T-helper 17 cell (primary cell): ENCODE measurements at places on chromosomes 6 and 20.

DNA sequence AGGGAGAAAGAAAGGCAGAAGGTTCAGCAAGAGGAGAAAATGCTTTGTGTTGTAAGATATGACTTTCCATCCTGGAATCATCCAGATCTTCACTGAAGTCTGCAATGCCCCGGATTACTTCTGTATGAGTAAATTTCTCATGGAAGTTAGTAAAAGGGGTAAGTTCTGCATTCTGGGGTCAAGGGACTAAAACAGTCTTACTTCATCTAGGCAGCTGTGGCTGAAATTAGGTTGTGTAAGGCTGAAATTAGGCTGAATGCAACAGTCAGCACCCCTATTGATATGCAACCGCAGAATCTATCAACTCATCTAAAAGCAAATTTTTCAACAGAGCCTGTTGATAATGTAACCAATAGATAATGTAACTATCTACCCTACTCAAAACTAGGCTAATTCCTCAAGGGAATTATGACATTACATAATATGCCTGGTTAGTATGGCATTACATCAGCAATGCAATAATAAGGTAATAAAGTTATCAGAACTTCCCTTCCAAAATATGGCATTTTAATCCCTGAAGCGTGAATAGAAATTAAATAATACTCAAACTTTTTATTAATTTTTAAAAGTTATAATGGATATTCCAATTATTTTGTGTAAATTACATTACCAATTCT lies 671.7 kb upstream of the CITED2 start:
- no peak overlapping the region for H3K4me3 ChIP-seq
- no peak overlapping the region for H3K27ac ChIP-seq
- peaks cover 27% of the 10 kb centered on the region for H3K27me3 ChIP-seq
- DNase-seq = no peak

DNA sequence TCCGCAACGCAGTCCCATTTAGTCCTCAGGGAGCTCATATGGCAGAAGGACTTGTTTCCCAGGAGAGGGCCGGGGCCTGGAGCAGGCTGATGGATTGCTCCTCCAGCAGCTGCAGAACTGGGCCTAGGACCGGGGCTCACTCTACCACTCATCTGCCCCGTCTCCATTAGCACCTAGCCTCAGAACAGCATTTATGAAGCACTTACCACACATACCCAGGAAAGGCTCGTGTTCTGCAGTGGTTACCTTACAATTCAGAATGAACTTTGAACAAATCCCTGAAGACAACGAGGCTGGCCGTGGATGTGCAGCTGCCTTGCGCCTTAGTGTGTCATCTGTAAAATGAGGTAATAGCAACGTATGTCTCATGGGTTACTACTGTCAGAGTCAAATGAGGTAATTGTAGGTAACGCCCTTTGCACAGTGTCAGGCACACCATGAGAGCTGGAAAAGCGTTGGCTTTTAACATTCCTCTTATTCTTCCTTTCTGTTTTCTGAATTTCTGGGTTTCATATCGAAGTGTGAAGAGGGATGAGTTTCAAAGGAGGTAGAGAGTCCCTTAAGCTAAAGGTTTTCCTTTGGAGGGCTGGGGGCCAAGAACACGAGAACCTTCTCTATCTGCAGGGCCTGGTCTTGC lies 46.3 kb upstream of the CD93 start:
- no peak overlapping the region for H3K4me3 ChIP-seq
- DNase-seq = no peak
- H3K27ac ChIP-seq = no peak overlapping the region
- no peaks in the 10 kb centered on the region for H3K36me3 ChIP-seq
- peaks cover 12% of the 10 kb centered on the region for H3K4me1 ChIP-seq

DNA sequence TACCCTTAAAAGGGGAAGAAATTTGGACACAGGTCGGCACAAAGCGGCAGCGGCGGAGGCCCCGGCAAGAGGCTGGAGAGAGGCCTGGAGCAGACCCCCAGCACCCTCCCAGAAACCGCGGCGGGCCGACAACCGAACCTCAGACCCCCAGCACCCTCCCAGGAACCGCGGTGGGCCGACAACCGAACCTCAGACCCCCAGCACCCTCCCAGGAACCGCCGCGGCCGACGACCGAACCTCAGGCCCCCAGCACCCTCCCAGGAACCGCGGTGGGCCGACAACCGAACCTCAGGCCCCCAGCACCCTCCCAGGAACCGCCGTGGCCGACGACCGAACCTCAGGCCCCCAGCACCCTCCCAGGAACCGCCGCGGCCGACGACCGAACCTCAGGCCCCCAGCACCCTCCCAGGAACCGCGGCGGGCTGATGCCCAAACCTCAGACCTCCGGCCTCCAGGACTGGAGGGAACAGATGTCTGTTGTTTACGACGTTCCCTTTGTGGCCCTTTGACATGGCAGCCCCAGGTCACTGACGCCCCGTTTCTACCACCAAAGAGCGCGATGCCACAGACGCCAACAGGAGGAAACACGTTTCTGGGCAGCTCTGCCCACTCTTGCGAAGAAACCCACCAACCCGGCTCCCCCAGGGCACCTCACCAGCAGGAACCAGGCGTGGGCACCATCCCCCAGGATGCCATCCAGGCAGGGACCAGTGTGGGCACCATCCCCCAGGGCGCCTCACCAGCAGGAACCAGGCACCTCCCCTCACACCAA lies 28.4 kb downstream of the ZBTB46 start:
- no peak overlapping the region for H3K27ac ChIP-seq
- peaks cover 7% of the 10 kb centered on the region for H3K4me1 ChIP-seq
- peaks cover 2% of the 10 kb centered on the region for H3K36me3 ChIP-seq
- DNase-seq = no peak
- peaks cover 21% of the 10 kb centered on the region for H3K27me3 ChIP-seq

DNA sequence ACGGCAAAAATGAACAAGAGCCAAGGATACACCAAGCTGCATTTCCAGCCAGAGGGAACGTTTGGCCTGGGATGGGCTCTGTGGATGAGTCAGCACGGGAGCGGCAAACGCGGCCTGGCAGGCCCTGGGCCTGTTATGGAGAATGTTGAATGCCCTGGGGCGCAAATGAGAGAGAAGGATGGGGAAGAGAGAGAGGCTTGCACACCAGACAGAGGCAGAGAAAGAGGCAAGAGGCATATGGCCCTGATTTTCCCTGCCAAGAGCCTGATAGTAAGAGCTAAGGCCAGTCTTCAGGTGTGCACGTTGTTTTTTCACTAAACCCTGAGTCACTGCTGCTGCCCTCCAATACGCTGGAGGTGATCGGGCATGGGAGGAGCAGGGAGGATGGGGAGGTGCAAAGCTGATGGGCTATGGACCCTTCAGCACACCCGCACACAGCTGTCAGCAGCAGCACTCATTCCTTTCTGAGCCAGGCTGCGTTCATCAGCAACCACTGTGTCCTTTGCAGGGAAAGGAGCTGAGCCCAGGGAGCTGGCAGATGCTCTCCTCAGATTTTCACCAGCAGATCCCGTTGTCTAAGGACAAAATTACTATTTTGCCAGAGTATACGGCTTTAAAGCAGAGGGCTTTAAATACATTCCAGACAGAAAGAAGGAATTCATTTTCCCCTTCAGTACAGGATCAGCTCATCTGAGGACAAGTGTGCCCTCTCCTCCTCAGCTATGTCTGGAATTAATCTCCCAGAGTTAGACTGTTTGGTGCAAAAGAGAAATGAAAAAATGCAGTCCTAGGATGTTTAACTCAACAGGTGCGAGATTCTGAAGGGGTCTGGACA lies 61.7 kb upstream of the SLC22A23 start:
- H3K27me3 ChIP-seq = peaks cover 53% of the 10 kb centered on the region
- DNase-seq = no peak

DNA sequence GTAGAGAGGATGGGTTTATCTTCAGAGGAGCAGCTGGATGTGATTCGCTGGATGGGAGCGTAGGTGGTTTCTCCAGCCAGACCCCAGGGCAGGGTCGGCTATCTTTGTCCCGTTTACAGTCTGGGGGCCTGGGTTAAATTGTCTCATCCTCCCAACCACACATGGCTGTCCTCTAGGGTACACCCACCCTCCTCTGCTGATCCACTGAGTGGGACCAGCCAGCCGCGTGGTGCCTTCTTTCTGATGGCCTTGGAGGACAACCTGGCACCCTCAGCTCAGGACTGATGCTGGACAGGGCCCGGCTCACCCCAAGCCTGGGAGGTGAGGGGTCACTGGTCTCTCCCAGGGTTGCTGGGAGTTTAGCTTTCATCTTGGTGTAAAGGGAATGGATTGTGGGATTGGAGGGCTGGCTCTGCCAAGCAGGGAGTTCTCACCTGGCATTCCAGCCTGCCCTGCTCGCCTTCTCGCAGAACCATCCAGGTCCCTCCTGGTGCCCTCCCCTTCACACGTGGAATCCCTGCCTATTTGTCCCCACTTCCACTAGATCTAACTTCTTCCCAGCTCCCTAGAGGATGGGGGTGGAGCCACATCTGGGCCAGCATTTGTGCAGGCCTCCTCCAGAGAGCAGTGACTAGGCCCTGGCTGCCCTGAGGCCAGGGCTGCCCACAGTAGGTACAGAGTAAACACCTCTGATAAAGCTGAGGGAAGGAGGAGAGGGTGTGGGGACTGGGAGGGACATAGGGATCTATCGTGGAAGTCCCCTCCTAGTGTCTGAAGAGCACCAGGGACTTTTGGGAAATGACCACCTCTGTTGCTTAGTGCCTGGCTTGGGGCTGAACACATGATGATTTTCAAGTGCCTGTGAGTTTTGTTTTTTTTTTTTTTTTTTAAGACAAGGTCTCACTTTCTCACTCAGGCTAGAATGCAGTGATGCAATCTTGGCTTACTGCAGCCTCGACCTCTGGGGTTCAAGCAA lies 1.6 kb downstream of the ITPR3 start:
- peaks cover 2% of the 10 kb centered on the region for H3K36me3 ChIP-seq
- H3K27me3 ChIP-seq = no peaks in the 10 kb centered on the region

- DNase-seq = no peak
- no peak overlapping the region for H3K4me3 ChIP-seq
- no peaks in the 10 kb centered on the region for H3K36me3 ChIP-seq
- H3K27me3 ChIP-seq = no peaks in the 10 kb centered on the region
- H3K27ac ChIP-seq = no peak overlapping the region
Observed at GRCh38 chr6:147930745-147931144, 411.9 kb upstream of the SASH1 start.

DNA sequence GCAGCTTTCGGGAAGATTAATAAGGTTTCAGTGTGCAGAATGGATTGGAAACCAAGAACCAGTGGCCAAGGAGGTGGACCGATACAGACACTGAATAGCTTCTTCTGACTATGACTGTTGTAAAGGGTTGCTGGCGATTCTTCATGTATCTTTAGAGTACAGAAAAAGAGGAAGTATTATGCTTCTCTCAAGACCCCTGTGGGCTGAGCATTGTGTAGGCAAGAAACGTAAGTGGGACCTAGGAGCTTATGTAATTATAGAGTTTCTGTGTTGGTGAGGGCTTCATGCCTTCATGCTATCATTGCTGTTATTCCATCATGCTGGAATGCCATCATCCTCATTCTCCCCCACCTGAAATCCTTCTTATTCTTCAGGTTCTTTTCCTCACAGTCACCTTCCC lies 105.4 kb upstream of the AKIRIN2 start:
- H3K36me3 ChIP-seq = no peaks in the 10 kb centered on the region
- no peak overlapping the region for H3K27ac ChIP-seq
- H3K27me3 ChIP-seq = peaks cover 16% of the 10 kb centered on the region
- H3K4me3 ChIP-seq = no peak overlapping the region
- DNase-seq = no peak

GRCh38 chr6:99333068-99333467 lies 16.4 kb downstream of the FAXC start:
- no peak for DNase-seq
- peaks cover 8% of the 10 kb centered on the region for H3K4me1 ChIP-seq
- H3K27me3 ChIP-seq = peaks cover 48% of the 10 kb centered on the region
- no peaks in the 10 kb centered on the region for H3K36me3 ChIP-seq
- no peak overlapping the region for H3K27ac ChIP-seq
- no peak overlapping the region for H3K4me3 ChIP-seq

GRCh38 chr6:82570083-82570482 lies 206.5 kb downstream of the TPBG start:
- H3K27me3 ChIP-seq = no peaks in the 10 kb centered on the region
- DNase-seq = no peak
- no peak overlapping the region for H3K4me3 ChIP-seq
- no peak overlapping the region for H3K27ac ChIP-seq
- no peaks in the 10 kb centered on the region for H3K4me1 ChIP-seq

DNA sequence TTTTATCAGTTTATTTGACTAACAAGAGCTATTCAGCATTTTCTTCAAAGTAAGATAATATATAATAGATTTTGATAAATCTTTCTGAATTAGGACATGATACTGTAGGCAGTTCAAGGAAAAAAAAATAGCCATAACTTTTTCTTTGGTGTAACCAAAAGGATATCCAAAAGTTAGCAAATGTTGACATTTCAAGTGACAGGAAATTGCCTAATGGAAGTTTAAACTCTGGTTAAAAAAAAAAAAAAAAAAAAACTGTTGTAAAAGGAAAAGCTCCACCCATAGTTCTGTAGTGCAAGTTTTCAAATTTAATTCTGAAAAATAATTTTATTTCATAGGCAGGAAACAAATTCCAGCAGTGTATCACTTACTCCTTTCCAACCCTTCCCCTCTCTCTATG lies 18.8 kb downstream of the HEBP2 start:
- peaks cover 5% of the 10 kb centered on the region for H3K4me1 ChIP-seq
- peak overlapping the region; percentile 16 for H3K4me3 ChIP-seq
- H3K36me3 ChIP-seq = peaks cover 3% of the 10 kb centered on the region
- DNase-seq = no peak
- no peak overlapping the region for H3K27ac ChIP-seq

- peaks cover 23% of the 10 kb centered on the region for H3K4me1 ChIP-seq
- H3K36me3 ChIP-seq = peaks cover 4% of the 10 kb centered on the region
- H3K27me3 ChIP-seq = peaks cover 26% of the 10 kb centered on the region
- no peak overlapping the region for H3K27ac ChIP-seq
- DNase-seq = no peak
- H3K4me3 ChIP-seq = no peak overlapping the region
Observed at GRCh38 chr20:23920408-23921325, 41.1 kb upstream of the CST5 start.

- DNase-seq = no peak
- H3K27me3 ChIP-seq = peaks cover 6% of the 10 kb centered on the region
- no peaks in the 10 kb centered on the region for H3K36me3 ChIP-seq
- peaks cover 52% of the 10 kb centered on the region for H3K4me1 ChIP-seq
- H3K4me3 ChIP-seq = peak overlapping the region; percentile 96
- H3K27ac ChIP-seq = peak overlapping the region; percentile 99
Observed at GRCh38 chr20:37526839-37527637, 638 bp downstream of the BLCAP start.

DNA sequence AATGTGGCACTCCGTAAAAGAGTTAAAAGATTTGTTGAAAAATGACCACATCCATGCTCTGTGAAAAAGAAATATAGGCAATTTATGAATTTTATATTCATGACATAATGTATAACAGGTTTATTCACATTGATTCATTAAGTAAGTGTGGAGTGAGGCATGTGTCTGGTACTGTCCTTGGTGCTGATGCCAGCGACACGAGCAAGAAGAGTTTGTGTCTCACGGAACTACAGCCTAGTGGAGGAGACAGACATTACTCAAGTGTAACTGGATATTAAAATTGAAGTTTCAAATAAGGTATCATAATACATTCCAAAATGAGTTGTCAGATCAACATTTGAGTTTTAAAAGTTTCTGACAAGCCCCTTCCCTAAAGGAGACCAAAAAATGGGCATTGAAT lies 158.2 kb upstream of the PRND start:
- no peaks in the 10 kb centered on the region for H3K4me1 ChIP-seq
- H3K27me3 ChIP-seq = peaks cover 40% of the 10 kb centered on the region
- H3K4me3 ChIP-seq = no peak overlapping the region

- no peak for DNase-seq
- H3K4me1 ChIP-seq = peaks cover 37% of the 10 kb centered on the region
- peak overlapping the region; percentile 74 for H3K27ac ChIP-seq
Observed at GRCh38 chr20:41616228-41616627, 1.9 kb downstream of the CHD6 start.
